Spleen (tissue), 13 donors: ENCODE measurements at places on chromosomes 5 and 9.

GRCh38 chr9:3914416-3914815 is 385.5 kb downstream of the GLIS3 start:
- no peaks in the 10 kb centered on the region for H3K36me3 ChIP-seq
- no peaks in the 10 kb centered on the region for H3K27me3 ChIP-seq
- H3K4me3 ChIP-seq: no peak overlapping the region
- no peak for DNase-seq

GRCh38 chr9:4146293-4146692 is 153.6 kb downstream of the GLIS3 start:
- no peaks in the 10 kb centered on the region for H3K36me3 ChIP-seq
- H3K4me3 ChIP-seq: no peak overlapping the region
- H3K4me1 ChIP-seq: no peaks in the 10 kb centered on the region
- no peaks in the 10 kb centered on the region for H3K27me3 ChIP-seq

DNA sequence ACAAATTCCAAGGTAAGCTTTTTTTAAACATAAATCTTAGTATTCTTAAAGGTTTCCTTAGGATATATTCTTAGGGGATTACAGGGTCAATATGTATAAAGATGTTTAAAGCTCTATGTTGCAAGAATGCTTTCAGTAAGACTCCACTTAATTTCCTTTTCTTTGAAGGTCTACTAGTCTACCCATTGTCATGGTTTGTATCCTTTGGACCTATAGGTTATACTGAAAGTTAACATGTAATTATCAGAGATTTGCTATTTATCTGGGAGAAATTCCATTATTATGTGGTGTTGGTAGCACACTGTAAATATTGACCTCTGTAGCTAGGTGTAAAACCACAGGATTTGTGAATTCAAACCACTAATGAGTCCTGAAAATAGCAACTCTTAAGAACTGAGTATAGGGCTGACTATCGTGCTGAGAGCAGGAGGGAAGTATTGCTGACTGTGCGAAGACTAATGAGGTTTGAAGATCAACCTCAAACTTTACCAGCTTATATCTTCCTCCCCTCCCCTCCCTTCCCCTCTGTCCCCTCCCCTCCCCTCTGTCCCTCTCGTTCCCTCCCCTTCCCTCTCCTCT is 85.6 kb downstream of the GADD45G start:
- H3K4me1 ChIP-seq: no peaks in the 10 kb centered on the region
- no peak overlapping the region for H3K4me3 ChIP-seq
- no peak for DNase-seq

DNA sequence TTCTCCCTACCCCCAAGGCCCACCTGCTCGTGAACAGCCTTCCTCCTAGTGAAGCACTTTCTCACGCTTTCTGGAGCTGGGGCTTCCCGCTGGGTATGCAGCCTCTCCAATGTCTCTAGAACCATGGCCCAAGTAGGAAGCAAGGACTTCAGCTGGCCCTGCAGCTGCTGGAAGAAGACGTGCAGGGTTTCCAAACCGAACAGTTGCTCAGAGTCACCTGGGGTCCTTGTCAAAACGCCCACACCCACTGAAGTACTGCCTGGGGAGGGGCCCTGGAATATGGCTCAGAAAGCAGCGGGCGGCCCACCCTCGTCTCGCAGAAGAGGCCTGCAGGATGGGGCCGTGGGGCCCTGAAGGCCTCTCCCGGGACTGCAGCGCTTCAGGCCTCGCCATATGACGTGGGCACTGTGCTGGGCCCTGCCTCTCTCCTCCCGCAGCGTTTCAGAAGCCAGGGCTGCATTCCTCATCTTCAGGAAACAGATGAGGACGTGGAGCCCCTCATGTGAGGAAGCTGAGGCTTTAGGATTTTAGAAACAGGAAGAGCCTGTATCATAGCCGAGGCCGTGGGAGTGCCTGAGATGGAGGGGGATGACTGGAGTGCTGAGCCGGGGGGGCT is 116.0 kb upstream of the LMX1B start:
- peak; percentile 70 for DNase-seq
- no peaks in the 10 kb centered on the region for H3K27me3 ChIP-seq
- H3K4me1 ChIP-seq: peaks cover 36% of the 10 kb centered on the region
- no peaks in the 10 kb centered on the region for H3K36me3 ChIP-seq
- no peak overlapping the region for H3K27ac ChIP-seq

DNA sequence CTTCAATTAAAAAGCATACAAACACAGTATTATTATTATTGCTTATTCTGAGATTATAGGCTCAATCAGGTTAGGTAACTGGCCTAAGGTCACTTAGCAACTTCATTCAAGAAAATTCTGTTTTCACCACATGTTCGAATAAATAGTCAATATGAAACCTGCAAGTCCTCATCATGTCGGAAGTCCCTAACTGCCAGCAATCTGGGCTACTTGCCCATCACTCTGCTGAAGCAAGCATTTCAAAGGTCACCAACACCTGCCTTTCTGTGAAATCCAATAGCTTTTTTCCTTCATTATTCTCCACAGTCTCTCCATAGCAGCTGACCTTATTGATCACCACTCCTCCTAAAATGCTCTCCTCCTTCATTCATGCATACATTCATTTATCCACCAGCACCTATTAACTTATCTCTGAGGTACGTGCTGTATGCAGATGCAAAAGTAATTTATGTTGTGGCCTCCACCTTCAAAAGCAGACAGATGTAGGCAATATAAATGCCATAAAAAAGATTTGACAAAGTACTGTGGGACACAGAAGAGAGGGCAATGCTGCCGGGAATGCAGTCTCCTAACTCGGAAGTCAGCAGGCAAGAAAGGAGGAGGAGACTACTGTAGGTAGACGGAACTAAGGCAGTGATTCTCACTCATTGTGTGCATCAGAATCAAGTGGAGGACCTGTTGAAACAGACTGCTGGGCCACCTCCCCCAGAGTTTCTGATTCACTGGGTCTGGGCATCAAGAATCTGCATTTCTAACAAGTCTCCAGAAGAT is 310.9 kb downstream of the BNC2 start:
- no peaks in the 10 kb centered on the region for H3K4me1 ChIP-seq
- H3K36me3 ChIP-seq: no peaks in the 10 kb centered on the region
- H3K4me3 ChIP-seq: no peak overlapping the region

GRCh38 chr9:89598363-89598713 is 6.5 kb upstream of the GADD45G start:
- no peak overlapping the region for H3K27ac ChIP-seq
- peaks cover 4% of the 10 kb centered on the region for H3K4me1 ChIP-seq
- H3K36me3 ChIP-seq: no peaks in the 10 kb centered on the region
